HepG2 (cell line): ENCODE measurements at places on chromosomes 6 and 20. TPM values are rescaled to one million over a fixed set of nuclear protein-coding genes. Genes with fewer than 3 reads are reported as not detected.

Gene SDC4
- 49.0 and 67.2 TPM in 2 replicates for polyA plus RNA-seq

Gene SYNDIG1
- polyA plus RNA-seq: not detected in 2 replicates

Gene CRISP2
- not detected in 2 replicates for polyA plus RNA-seq

Gene TRIM15
- polyA plus RNA-seq: 38.2 and 41.7 TPM in 2 replicates

Gene C2
- 307 and 450 TPM in 2 replicates for polyA plus RNA-seq

Gene ANKEF1
- 3.0 and 3.1 TPM in 2 replicates for polyA plus RNA-seq

Gene BANF2
- polyA plus RNA-seq: not detected in 2 replicates

Gene SPDEF
- polyA plus RNA-seq: 0.03 TPM in 1 of 2 replicates, not detected in the other

Gene ASIP
- polyA plus RNA-seq: not detected in 2 replicates

Gene GPLD1
- polyA plus RNA-seq: 6.0 and 6.2 TPM in 2 replicates

Gene DNAH8
- polyA plus RNA-seq: not detected in 2 replicates

Gene ABCF1
- polyA plus RNA-seq: 25.4 and 33.7 TPM in 2 replicates

Gene TNNC2
- polyA plus RNA-seq: 1.8 and 2.5 TPM in 2 replicates

Gene SCGN
- polyA plus RNA-seq: 2.1 and 2.9 TPM in 2 replicates

Gene RIPOR2
- 0.05 and 0.16 TPM in 2 replicates for polyA plus RNA-seq

Gene COL20A1
- 0.03 TPM in 1 of 2 replicates, not detected in the other for polyA plus RNA-seq

Gene OR12D3
- not detected in 2 replicates for polyA plus RNA-seq

Gene CCN5
- polyA plus RNA-seq: 0.12 and 0.17 TPM in 2 replicates

Gene CLPSL2
- not detected in 2 replicates for polyA plus RNA-seq

Gene CDH4
- not detected in 2 replicates for polyA plus RNA-seq

Gene SYS1
- polyA plus RNA-seq: 65.6 and 75.9 TPM in 2 replicates

Gene SOX18
- polyA plus RNA-seq: 1.6 and 2.0 TPM in 2 replicates

Gene RWDD2A
- polyA plus RNA-seq: 6.6 and 8.1 TPM in 2 replicates

Gene RFX6
- 0.04 TPM in 1 of 2 replicates, not detected in the other for polyA plus RNA-seq

Gene TRIM40
- polyA plus RNA-seq: 0.58 and 0.88 TPM in 2 replicates

Gene GJA10
- polyA plus RNA-seq: not detected in 2 replicates

Gene LZTS3
- 31.3 and 49.2 TPM in 2 replicates for polyA plus RNA-seq

Gene SLC17A9
- polyA plus RNA-seq: 191 and 280 TPM in 2 replicates

Gene PTPRT
- under 0.01 TPM in 2 replicates for polyA plus RNA-seq

Gene MICAL1
- 39.0 and 48.0 TPM in 2 replicates for polyA plus RNA-seq

Gene KIFC1
- polyA plus RNA-seq: 20.4 and 25.0 TPM in 2 replicates

Gene ADGB
- not detected in 2 replicates for polyA plus RNA-seq

Gene OPRM1
- polyA plus RNA-seq: not detected in 2 replicates

Gene SPTLC3
- polyA plus RNA-seq: 13.0 and 20.5 TPM in 2 replicates

Gene BPIFA1
- not detected in 2 replicates for polyA plus RNA-seq

Gene CPXM1
- 0.07 TPM in 1 of 2 replicates, not detected in the other for polyA plus RNA-seq
